Spleen (tissue), 13 donors: ENCODE measurements at places on chromosomes 4 and X. TPM values are rescaled to one million over a fixed set of nuclear protein-coding genes. Genes with fewer than 3 reads are reported as not detected.

TRPC3 gene
- 0.18 TPM for total RNA-seq

DNA sequence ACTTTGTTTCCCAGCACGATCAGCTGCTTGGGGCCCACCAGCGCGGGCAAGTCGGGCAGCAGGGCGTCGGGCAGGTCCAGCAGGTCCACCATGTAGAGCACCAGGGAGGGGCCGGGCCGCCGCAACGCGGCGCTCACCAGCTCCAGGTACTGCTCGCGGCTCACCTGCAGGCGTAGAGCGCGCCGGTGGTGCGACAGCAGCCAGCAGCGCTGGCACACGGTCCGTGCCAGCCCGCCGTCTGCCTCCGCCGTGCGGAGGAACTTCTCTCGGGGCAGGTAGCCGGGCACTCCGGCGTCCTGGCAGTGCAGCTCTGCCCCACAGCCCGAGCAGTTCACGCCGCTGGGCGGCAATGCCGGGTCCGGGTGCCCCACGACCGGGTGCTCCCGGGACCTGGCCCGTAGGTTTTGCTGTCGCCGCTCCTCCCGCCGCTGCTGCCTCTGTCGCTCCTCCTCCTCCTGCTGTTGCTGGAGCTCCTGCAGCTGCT lies 527 bp downstream of the NOA1 start:
- DNase-seq: peak; percentile 95
- H3K27ac ChIP-seq: peak overlapping the region; percentile 92
- peaks cover 18% of the 10 kb centered on the region for H3K36me3 ChIP-seq
- H3K27me3 ChIP-seq: no peaks in the 10 kb centered on the region
- peaks cover 55% of the 10 kb centered on the region for H3K4me1 ChIP-seq

DNA sequence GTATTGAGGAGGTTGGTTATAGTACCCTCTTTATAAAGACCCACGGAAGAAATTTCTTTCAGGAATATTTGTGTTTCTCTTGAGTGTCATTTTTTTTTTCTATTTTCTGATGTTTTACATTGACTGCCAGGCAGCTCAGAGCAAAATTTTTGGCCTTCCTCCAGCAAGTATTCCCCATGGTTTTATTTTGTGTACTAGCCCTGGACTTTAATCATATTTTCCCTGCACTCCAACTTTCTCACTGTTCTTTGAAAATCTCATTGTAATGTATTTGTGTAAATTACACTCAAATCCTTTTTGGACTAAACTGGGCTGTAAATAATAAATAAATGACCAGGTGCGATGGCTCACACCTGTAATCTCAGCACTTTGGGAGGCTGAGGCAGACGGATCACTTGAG lies 45.6 kb upstream of the USP46 start:
- H3K4me1 ChIP-seq: no peaks in the 10 kb centered on the region
- no peak overlapping the region for H3K27ac ChIP-seq
- no peak for DNase-seq
- H3K36me3 ChIP-seq: no peaks in the 10 kb centered on the region
- no peak overlapping the region for H3K4me3 ChIP-seq

- no peak for DNase-seq
- H3K4me1 ChIP-seq: no peaks in the 10 kb centered on the region
Measured at GRCh38 chr4:176425035-176425434, 105.3 kb downstream of the SPCS3 start.

DNA sequence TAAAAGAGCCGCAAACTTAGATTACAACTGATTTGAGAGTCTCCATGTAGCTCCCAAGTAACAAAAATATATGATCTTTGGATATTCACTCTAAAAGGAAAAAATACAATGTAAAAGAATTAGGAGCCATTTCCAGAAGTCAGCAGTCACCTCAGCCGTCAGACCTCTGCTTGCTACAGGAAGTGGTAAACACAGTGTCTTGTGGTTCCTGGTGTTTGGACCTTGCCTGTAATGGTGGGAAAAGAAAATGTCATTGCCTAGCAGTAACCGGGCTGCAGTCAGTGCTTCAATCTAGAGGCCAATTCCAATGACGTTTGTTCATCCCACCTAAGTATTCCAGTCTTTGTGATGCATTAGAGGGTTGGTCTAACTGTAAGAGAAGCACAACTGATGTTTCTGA lies 28.9 kb upstream of the SMIM31 start:
- H3K36me3 ChIP-seq: no peaks in the 10 kb centered on the region
- no peak overlapping the region for H3K4me3 ChIP-seq
- no peak overlapping the region for H3K27ac ChIP-seq
- no peaks in the 10 kb centered on the region for H3K4me1 ChIP-seq
- DNase-seq: no peak

DNA sequence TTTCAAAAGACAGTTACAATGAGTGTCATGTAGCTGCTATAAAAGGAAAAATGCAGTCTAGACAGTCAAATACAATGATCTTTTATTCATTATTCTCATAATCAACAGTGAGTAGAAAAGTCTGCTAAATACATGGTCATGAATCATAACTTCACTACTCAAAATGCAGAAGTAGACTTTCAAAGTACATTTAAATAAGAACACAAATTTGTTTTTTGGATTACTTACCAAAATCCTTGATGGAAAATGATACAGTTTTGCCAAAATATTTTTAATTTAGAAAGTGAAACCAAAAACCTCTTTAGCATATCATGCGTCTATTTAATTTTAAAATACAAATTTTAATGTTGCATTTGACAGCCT lies 4.9 kb downstream of the ACSL4 start:
- H3K36me3 ChIP-seq: no peaks in the 10 kb centered on the region
- H3K27me3 ChIP-seq: no peaks in the 10 kb centered on the region
- H3K4me1 ChIP-seq: peaks cover 18% of the 10 kb centered on the region
- DNase-seq: no peak
- H3K4me3 ChIP-seq: no peak overlapping the region

RBMXL3 gene
- total RNA-seq: not detected
